ENCODE measurements at places on chromosomes 12 and 14.

GRCh38 chr14:91961297-91962220, 14.1 kb upstream of the FBLN5 start:
- DNase-seq, result no peak

DNA sequence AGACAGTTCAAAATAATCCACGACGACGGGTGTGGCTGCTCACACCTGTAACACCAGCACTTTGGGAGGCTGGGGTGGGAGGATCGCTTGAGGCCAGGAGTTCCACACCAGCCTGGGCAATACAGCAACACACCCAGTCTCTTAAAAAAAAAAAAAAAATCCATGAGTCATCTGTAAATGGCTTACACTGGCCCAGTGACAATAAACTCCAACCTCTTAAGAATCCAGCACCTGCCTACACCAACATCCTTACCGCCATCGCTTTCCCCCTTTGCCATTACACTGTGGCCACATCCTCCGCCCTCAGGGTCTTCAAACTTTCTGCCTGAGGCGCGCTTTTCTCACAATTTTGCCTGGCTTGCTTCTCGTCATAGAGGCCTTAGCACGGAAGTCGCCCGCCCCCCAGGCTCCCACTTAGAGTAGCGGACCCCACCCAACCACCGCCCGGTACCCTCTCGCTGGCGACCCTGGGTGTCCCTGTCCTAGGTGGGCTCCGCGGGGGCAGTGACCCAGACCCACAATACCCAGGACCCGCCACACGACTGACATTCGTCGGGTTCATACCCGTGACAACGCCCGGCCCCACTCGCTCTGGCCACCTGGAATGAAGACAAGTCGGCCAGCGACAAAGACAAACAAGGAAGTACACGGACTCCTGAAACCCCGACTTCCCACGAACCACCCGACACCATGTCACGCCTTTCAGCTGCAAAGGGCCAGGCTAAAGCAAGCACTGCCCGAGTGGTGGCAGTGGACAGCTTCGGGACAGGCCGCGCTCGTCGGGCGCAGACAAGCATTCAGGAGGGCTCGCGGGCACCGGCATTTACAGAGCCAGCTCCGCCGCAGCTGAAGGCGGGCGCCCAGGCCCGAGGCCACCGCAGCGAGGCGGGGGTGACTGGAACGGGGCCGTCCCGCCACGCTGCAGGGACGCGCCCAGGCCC, 636 bp downstream of the GOLGA3 start:
- DNase-seq, result no peak

DNA sequence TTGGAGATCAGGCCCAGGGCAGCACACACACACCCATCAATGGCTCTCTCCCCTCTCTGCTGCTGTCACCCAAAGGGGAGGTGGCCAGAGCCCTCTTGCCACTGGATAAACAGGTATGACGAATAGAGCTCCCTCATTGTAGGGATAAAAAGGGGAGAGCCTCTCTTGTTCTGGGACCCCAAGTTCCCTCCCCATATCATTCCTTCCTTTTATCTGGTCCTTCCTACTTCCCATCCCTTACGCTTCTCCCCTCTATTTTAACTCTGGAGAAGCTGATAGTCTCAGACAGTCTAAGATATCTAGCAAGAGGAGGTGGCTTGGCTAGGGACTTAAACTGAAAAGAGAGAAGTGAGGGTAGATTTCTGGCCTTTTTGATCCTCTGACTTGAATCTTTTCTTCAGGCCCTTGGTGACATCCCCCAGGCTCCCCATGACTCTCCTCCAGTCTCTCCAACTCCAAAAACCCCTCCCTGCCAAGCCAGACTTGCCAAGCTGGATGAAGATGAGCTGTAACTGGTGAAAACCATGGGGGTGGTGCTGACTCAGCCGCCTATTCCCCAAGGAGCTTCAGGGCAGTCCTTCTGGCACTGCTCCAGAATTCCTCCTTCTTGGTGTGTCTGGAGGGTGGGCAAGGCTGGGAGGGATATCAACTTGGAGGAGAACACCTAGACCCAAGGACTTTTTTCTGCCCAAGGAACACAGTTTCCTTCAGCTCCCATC, 5.3 kb downstream of the ARHGEF25 start:
- no peak for DNase-seq

- DNase-seq, result peak; percentile 80
Observed at GRCh38 chr14:103292426-103293374, 41.3 kb upstream of the EIF5 start.

All from NCI-H2081 (cell line).